ENCODE measurements at places on chromosomes 5 and 9. TPM values are rescaled to one million over a fixed set of nuclear protein-coding genes. Genes with fewer than 3 reads are reported as not detected.
A peak's percentile ranks its signal among the peaks of the same experiment; 100 is the strongest.

The PHF24 gene
- total RNA-seq: 1.0 TPM

The CTSL gene
- total RNA-seq: 195 TPM

DNA sequence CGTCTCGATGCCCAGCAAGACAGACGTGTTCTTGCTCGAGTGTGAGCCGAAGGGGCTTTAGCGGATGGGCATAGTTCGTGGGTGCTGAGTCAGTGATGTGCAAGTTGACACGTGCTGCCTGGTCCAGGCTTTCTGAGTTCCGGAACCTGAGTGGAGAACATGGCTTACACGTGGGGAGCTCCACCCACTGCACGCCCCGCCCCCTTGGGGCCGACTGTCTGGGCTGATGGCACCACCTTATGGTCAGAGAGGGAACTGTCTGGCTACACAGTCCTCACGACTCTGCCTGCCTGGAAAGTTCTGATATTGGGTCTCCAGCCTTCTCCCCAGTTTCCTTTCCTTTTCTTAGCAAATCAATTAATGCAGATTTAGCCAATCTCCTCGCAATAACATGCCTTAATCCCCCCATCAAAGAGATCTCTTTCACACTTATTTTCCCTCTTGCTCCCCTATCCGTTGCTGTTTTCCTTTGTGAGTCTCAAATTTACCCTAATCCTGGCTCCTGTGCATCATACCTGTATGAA, 3.8 kb upstream of the STC2 start:
- DNase-seq: peak; percentile 95

DNA sequence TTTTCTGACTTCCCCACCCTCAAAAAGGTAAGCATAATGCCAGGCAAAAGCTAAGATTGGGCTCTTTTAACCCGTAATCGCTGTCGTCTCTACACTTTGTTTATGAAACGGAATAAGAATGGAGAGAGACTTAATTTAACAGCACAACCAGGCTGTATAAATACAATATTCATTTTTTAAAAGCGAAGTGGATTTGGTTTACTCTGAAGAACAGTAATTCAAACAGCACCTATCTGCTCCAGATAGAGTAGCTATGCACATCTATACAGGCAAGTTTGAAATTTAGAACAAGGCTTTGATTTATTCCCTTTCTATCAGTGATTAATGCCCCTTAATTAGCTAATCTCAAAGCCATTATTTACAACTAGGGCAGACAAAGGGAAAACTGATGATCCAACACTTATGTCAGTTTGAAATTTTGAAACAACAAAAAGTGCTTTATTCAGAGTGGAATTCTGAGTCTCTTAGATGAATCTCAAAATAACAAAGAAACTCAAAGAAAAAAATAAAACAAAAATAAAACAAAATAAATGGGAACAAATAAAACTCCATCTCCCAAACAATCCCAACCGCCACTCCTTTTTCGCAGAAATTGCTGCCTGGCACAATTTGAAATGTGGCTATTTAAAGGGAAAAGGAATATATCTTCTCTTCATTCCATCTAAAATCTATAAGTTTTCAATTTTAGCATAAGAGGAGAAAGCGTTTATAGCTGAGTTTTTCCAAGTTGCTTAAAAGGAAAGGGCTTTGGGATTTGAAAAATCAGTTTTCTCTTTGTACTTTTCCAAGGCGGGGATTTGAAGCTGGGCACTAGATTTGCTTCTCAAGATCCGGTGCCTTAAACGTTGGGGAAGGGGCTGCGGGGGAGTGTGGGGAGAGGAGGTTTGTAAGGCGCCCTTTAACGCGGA, 298.6 kb downstream of the PARP8 start:
- no peak for DNase-seq

GRCh38 chr5:94180761-94181160, 437.6 kb downstream of the KIAA0825 start:
- DNase-seq: no peak

DNA sequence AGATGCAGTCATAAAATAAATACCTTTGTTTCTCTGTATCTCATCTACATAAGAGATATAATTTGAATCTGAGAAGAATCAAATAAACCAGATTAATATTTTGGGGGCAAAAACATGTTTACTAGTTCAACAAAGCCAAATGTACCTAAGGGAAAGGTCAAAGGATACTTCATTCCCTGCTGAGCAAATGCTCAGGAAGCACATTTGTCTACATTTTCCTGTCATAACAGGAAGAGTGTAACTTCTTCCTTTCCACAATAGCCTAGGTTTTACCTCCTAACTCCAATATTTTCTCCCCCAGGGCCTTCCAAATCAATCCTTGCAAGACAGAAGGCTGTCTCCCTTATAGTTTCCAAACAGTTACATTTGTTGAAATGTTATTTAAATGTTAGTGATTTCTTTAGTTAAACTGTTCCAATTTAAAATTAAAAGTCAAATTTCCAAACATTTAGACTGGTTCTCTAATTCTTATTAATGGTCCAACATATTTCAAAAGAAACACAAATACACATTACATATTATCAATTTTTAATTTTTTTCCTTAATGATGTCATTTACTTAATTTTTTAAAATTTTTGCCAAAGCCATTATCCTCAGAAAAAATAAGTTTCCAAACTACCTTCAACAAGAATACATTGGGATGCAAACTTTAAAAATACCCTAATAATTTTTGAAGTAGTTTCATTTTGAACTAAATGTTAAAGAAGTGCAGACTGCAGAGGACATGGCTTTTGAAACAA, 67.8 kb downstream of the MEF2C start:
- DNase-seq: no peak

DNA sequence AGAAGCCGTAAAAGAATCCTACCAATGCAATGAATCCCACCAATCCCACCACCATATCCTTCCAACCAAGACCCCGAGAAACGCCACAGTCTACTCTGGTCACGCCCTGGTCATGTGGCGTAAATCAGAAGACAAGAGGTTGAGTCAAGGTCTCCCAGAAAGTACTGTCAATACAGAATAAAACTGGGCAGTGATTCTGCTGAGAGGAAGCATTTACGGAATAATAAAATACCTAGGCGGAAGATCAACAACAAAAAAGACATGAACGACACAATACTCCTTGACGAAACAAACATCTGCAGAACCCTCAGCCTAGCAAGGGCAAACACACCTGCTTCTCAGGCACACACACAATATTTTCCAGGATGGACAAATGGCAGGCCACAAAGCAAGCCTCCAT, 62.8 kb downstream of the GOLM1 start:
- DNase-seq: no peak

- DNase-seq: no peak
Observed at GRCh38 chr5:154479944-154480750, 2.1 kb upstream of the HAND1 start.

Measured in posterior vena cava (tissue), 2 donors.